Urinary bladder (tissue), 4 donors: ENCODE measurements at places on chromosomes 2 and 18.

GRCh38 chr2:233811732-233812131, 33.6 kb downstream of the MROH2A start:
- no peak for DNase-seq

DNA sequence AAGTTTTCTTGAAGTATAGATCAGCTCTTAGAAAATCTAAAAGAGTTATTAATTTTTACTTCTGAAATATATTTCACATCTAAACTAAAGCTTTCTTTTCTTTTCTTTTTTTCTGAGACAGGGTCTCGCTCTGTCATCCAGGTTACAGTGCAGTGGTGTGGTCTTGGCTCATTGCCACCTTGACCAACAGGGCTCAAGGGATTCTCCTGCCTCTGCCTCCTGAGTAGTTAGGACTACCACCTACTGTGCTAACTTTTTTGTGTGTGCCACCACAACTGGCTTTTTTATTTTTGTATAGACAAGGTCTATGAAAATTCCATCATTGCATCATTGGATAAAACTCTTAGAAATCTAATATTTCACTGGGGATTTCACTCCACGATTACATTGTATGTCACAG, 10.0 kb upstream of the ALPG start:
- no peak for DNase-seq

DNA sequence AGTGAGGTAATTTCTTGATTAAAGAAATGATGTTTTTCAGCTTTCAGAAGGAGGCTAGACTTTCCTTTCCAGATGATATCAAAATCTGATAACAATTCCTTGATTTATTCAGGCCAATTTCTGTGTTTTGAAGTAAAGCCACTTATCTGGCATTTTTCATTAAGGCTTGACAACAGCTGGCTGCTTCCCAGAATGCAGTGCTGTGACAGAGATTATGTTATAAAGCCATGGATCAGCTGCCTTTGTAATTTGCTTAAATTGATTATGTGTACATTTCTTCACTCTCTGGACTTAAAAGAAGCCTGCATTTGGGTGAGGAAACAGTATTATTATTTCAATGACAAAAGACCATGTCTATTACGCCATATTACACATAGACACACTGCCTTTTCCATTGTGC, 136.0 kb downstream of the PLCL1 start:
- DNase-seq, result no peak

GRCh38 chr2:48320742-48321141, 209.2 kb upstream of the STON1 start:
- no peak for DNase-seq
